ENCODE measurements at places on chromosomes 4 and X.

- no peak for DNase-seq
These were observed 60.7 kb upstream of the HAND2 start for GRCh38 chr4:173590697-173591096.

GRCh38 chr4:81410680-81411079 is 61.0 kb downstream of the RASGEF1B start:
- no peak for DNase-seq

GRCh38 chr4:40912460-40913184 is 162.9 kb downstream of the NSUN7 start:
- no peak for DNase-seq

DNA sequence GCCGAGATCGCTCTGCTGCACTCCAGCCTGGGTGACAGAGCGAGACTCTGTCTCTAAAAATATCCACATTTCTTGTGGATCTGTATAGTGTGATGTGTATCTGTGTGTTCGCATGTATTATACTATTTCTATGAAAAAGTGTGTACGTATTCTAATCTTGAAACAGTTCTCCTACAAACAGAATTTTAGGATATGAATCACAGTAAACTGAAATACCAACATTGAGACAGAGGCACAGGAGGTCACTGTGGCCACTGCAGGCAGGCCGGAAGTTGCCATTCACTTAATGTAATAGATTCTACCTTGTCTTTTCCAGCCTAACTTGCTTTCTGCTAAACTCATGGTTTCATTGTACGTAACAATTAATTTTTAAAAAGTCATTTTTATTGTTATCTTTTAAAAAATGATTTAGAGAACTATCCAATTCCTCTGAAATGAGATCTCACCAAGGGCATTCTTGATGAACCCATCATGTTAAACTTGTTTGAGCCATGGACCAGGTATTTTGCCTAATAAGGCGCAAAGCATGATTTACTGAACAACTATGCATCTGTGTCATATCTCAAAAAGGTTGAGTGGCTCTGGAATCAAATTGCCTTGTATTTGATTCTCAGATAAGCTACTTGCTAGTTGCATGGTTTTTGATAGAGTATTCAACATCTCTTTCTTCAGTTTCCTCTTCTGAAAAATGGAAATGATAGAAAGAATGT is 154.9 kb upstream of the GYPA start:
- no peak for DNase-seq

- DNase-seq = no peak
These were observed 103.8 kb downstream of the TBC1D19 start for GRCh38 chr4:26687728-26688127.

DNA sequence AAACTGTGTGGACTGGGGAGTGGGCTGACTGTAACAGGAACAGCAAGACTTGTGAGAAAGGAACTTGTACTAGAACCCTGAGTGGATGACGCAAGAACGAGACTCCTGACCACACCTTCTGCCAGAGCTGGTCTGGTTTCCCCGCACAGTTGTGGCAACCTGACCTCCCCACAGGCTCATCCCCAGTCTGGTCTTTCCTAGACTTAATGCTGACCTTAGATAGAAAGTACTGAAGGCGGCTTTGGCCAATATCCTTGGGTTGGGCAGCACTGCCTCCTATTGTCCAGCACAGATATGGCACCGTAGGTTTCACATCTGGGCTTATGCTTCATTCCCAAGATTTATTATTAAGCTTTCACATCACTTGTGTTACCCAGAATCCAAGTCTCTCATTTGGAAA is 137.8 kb upstream of the FRG1 start:
- no peak for DNase-seq

GRCh38 chrX:150005027-150005426 is 66.7 kb upstream of the EOLA2 start:
- no peak for DNase-seq

DNA sequence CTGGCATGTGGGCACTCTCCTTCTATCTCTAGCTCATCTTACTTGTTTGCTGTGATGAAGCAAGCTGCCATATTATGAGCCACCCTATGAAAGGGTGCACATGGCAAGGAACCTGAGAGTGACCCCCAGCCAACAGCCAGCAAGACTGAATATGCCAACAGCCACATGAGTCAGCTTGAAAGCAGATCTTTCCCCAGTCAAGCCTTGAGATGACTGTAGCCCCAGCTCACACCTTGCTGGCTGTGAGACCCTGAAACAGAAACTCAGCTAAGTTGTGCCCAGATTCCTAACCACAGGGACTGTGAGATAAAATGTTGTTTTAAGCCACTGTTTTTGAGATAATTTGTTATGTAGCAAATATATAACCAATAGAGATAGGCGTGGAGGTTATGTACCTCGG is 36.2 kb downstream of the KDM5C start:
- no peak for DNase-seq

GRCh38 chrX:49842621-49843020 is 13.5 kb downstream of the PAGE4 start:
- no peak for DNase-seq

GRCh38 chrX:13898083-13898482 is 81.2 kb upstream of the GPM6B start:
- DNase-seq = no peak

DNA sequence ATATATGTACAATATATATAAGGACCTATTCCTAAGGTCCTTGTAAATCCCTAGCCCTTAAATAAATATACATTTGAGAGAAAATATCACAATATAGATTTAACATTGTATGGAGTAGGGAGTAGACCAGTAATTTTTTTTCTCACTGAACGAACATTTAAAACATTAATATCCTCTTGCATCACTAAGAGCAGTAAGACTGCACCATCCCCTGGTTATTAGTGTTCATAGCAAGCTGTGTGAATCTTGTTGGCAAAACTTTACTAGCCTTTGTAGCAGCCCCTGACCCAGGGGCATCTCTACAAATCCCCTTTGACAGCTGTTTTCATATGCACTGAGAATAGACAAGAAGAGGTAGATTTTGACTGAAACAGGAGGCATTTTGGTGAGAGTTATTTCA is 146.5 kb downstream of the IL1RAPL2 start:
- DNase-seq = no peak

GRCh38 chr4:187887906-187888305 is 107.7 kb upstream of the ZFP42 start:
- no peak for DNase-seq

DNA sequence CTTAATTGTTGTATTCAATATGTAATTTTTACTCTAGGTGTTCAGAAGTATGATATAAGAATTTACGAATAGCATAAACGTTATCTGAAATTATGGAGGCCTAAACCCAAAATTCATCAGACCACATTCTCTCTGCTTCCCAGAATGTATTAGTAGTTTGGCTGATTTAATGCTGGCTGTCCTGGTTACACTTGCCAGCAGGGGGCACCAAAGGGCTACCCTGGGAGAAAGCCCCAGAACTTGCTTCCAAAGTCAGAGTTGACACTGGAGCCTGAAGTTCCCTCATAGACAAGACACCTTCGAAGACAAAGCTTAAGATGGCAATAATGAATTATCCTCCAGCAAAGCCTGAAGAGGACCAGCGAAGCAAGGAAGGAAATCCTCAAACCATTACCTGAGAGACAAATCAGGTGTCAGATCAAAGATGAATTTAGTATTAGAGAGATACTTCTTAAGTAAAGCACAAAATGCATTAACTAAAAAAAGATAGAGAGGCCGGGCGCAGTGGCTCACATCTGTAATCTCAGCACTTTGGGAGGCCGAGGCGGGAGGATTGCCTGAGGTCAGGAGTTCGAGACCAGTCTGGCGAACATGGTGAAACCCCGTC is 11.3 kb upstream of the ANOS1 start:
- DNase-seq = peak; percentile 24

DNA sequence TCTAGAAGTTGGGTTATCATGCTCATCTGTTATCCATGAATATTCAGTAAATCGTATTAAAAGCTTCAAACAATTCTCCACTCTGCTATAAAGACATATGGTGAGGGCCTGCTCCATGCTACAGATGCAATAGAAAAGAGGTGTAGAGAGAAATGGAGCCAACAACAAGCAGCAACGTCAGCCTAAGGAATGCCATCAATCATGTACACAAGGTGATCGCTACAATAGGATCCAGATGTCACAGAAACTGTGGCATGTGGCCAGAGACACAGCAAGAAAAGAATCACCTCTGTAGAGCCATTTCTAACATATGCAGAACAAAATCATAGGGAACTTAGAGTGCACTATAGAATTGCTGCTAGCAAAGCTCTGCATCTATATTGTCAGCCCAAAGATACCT is 1188.1 kb downstream of the PCDH7 start:
- no peak for DNase-seq

DNA sequence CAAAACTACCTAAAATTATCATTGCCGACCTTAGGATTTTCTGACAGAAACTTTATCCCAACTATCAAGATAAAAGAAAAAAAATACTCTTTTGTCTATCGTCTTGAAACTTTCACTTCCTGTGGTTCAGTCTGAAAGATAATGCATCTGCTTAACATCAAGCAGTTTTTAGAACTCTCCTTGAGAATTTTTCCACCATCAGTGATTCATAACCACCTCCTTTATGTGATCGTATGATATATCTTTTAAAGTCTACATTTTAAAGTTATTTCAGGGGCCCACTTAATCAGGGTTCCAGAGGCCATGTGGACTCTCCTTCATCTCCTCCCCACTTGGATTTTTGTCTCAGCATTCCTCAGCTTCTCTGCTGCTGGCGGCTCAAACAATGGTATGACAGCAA is 272.8 kb upstream of the TENM3 start:
- DNase-seq = no peak

DNA sequence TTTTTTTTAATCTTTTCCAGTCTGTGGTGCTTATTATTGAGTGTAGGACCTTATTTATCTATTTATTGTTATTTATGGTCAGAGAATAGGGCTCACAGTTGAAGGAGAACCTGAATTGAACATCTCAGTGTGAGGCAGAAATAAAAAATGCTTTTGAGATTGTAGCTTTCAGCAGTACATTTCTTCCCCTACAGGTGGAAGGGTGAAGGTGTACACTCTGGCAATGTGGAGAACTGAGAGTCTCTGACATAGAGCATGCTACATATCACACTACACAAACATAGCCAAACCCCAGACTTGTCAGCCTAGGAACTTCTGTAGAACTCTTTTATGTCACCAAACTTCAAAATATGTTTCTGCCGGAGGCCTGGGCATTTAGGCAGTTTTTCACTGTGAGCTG is 140.2 kb downstream of the STIM2 start:
- no peak for DNase-seq

- DNase-seq = peak; percentile 72
These were observed 119.1 kb upstream of the TRIM2 start for GRCh38 chr4:153084980-153085630.

DNA sequence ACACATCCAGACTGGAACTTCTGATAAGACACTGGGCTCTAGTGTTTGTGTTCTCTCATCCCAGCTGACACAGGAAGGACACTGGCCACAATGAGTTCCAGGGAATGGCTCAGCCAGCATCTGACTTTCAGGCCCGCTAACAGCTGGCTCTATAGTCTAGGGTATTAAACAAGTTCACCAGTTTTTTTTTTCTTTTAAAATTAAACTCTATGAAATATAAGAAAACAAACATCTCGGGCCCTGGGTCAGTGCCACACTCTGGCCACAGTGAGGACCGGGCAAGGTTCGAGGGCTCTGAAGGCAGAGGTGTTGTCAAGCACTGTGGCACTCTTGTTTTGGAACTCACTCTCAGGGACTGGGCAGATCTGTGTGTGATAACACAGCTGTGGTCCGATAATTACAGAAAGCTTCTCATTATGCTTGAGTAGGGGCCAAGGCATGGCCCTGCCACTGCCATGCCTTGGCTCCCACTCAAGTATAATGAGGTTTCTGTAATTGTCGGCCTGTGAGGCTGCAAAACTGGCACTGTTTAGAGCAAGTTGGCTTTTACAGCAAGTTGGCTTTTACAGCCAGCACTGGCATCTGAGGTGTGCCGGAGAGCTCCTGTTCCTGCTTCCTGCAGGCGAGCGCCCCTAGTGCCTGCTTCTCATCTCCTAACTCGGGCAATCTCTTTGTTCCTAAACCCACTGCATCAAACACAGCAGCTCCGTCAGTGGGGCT is 62.8 kb downstream of the PPP1R2C start:
- DNase-seq = peak; percentile 19

- no peak for DNase-seq
These were observed 71.8 kb downstream of the TMA16 start for GRCh38 chr4:163566257-163566796.

GRCh38 chr4:79540143-79540542 is 132.1 kb upstream of the GK2 start:
- DNase-seq = no peak

- DNase-seq = no peak
These were observed 319.1 kb upstream of the EMCN start for GRCh38 chr4:100836929-100837328.

DNA sequence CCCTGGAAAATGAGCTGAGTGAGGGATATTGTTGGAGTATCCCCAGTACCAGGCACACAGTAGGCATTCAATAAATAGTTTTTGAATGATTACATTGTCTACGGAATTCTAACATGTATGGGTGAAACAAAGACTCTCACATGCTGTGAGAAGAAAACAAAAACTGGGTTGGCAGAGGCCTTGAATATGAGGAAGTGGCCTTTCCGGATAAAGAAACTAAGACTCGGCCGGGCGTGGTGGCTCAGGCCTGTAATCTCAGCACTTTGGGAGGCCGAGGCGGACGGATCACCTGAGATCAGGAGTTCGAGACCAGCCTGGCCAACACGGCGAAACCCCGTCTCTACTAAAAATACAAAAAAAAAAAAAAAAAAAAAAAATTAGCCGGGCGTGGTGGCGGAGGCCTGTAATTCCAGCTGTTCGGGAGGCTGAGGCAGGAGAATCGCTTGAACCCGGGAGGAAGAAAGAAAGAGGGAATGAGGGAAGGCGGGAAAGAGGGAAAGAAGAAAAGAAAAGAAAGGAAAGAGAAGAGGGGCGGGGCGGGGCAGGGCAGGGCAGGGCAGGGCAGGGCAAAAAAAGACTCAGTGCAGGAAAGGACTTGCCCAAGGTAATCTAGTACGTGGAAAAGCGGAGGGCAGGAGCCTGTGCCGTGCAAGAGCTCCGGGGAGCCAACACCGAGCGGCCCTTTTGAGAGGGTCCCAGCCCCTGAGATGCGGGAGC is 689 bp upstream of the TMA16 start:
- DNase-seq = no peak
